ENCODE measurements at places on chromosomes 16 and 17. TPM values are rescaled to one million over a fixed set of nuclear protein-coding genes. Genes with fewer than 3 reads are reported as not detected.

Gene SLC5A11
- total RNA-seq, result not detected

Gene DHRS7C
- not detected for total RNA-seq

Gene PYY
- total RNA-seq, result not detected

Gene ALOX15B
- total RNA-seq, result 121 TPM

Gene CFAP119
- 2.2 TPM for total RNA-seq

Gene SEZ6L2
- total RNA-seq, result 2.9 TPM

Gene CES3
- total RNA-seq, result 1.1 TPM

Gene FA2H
- total RNA-seq, result 1.3 TPM

Gene C16orf96
- 0.04 TPM for total RNA-seq

Gene SCNN1B
- total RNA-seq, result 68.1 TPM

Gene ITGB3
- 1.7 TPM for total RNA-seq

Gene CPNE7
- total RNA-seq, result 1.0 TPM

Gene UMOD
- not detected for total RNA-seq

Gene SEPTIN1
- total RNA-seq, result 2.4 TPM

Gene CFAP97D1
- not detected for total RNA-seq

Gene EPOP
- total RNA-seq, result 4.9 TPM

Gene CCL7
- not detected for total RNA-seq

Gene CDK5R1
- total RNA-seq, result 12.6 TPM

Gene NPB
- 0.24 TPM for total RNA-seq

Gene PTX4
- total RNA-seq, result not detected

Data from esophagus mucosa (tissue), 1 donor.